Caco-2 (cell line): ENCODE measurements at places on chromosomes 4 and X. TPM values are rescaled to one million over a fixed set of nuclear protein-coding genes. Genes with fewer than 3 reads are reported as not detected.

The HPGDS gene
- not detected in 2 replicates for total RNA-seq

The OPRPN gene
- total RNA-seq = not detected in 2 replicates

The MAGEA11 gene
- 0.14 TPM in 1 of 2 replicates, not detected in the other for total RNA-seq

The USP9X gene
- total RNA-seq = 71.5 and 73.7 TPM in 2 replicates

The TMSB15A gene
- not detected in 2 replicates for total RNA-seq

The ASB5 gene
- not detected in 2 replicates for total RNA-seq

The CT83 gene
- total RNA-seq = not detected in 2 replicates

The CXCL6 gene
- not detected in 2 replicates for total RNA-seq

The ASB12 gene
- total RNA-seq = not detected in 2 replicates

The RHOXF2B gene
- total RNA-seq = not detected in 2 replicates

The TRIM75 gene
- not detected in 2 replicates for total RNA-seq

The ARHGAP24 gene
- total RNA-seq = 2.5 and 2.8 TPM in 2 replicates

The NR0B1 gene
- not detected in 2 replicates for total RNA-seq
